ENCODE measurements at places on chromosomes 12 and 14.

- DNase-seq, result no peak
Observed at GRCh38 chr14:37709419-37710195, 114.2 kb downstream of the TTC6 start.

- no peak for DNase-seq
Observed at GRCh38 chr14:38210587-38211216, 3.0 kb downstream of the SSTR1 start.

GRCh38 chr14:88947646-88948598, 123.5 kb downstream of the TTC8 start:
- DNase-seq, result no peak

DNA sequence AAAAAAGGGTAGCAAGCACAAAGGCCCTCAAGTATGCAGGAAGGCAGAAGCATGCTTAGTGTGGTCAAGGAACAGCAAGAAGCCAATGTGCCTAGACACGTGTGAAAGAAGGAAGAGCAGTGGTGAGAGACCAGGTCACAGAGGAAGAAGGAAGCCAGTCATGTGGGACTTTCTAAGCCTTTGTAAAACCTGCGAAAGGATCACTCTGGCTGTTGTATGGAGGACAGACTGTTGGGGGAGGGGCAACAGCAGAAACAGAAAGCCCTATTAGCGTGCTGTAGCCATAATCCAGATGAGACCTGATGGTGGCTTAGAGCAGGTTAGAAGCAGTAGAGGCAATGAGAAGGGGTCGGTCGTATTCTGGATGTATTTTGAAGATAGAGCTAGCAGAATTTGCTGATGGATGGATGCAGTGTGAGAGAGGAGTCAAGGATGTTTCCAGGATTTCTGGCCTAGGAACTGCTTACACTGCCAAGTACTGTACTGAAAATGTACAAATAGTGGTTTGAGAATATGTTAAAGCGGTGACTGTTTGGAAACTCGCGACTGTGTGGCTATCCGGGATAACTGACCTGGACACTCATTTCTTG, 5.7 kb upstream of the MLF2 start:
- no peak for DNase-seq

GRCh38 chr12:117842630-117843029, 126.2 kb downstream of the KSR2 start:
- no peak for DNase-seq

DNA sequence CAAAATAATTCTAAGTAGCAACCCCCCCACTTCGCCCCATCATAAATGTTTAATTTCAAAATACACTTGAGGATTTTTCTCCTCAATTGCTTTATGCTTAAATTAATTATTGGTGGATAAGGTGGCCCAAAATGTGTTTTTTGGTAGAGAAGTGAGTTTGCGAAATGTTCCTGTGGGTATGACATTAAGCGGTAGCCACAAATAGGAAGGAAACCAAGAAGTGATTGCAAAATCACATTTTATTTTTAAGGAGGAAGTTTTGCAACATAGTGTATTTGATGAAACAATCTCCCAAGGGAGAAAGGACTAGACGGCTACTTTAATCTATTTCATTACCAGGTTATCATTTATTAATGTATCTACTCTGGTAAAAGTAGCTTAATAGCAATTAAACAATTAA, 25.5 kb downstream of the SLC25A3 start:
- no peak for DNase-seq

- DNase-seq, result no peak
Observed at GRCh38 chr14:54182419-54183045, 214.3 kb upstream of the CDKN3 start.
